Activated CD4-positive, alpha-beta T cell treated with anti-CD3 and anti-CD28 coated beads, Interleukin-2, amount 50 U/mL, for 1 hour (primary cell): ENCODE measurements at places on chromosomes 11 and 22.

GRCh38 chr11:118623269-118623655, 15.8 kb downstream of the PHLDB1 start:
- DNase-seq = no peak

GRCh38 chr22:35919002-35919542, 109.6 kb downstream of the RBFOX2 start:
- DNase-seq = no peak

GRCh38 chr11:123671534-123671933, 17.1 kb upstream of the SCN3B start:
- no peak for DNase-seq

- no peak for DNase-seq
Measured at GRCh38 chr11:94856443-94856842, 88.3 kb downstream of the AMOTL1 start.

DNA sequence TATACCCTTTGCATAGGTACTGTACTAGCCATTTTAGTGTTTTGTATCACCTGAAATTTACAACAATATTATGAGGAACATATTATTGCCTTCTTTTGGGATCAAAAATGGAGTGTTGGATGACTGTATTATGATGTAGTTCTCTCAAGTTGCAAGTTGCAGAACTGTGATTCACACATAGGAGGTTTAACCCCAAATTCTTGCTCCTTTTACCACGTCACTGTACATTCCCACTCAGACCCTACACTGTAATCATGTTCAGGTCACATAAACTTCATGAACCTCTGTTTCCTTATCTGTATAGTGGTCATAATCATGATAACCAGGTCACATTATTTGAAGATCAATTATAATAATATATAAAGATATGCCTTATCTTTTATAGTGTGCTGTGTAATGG, 925.1 kb upstream of the TENM4 start:
- no peak for DNase-seq

DNA sequence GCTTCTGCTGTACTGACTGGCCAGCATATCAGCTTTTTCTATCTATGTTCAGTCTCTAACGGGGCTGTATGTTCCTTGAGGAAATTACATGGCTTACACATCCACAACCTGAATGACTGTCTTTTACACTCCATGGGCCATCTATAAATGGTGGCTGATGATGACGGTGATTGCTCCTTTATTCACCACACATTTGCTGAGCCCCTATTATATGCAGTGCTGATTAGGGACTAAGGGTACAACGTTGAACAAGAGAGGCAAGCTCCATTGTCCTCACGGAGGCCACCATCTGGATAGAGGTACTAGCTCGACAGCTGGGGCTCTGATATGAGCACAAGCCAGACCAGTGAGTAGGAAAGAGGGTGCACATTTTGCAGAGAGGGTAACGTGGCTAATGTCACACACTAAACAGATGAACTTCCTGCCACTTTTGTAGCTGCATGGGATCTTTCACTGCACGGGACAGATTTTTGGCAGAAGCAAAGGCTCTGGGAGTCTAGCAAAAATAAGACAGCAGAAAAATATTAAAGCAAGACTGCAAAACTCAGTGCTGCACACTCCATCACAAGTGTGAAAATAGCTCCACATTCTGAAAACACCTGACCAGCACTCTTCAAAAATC, 30.6 kb downstream of the DRD2 start:
- DNase-seq = no peak

GRCh38 chr22:22397292-22397870, 111.2 kb downstream of the ZNF280B start:
- no peak for DNase-seq

GRCh38 chr11:68271023-68271780, 571 bp downstream of the C11orf24 start:
- DNase-seq = peak; percentile 57

- no peak for DNase-seq
Measured at GRCh38 chr11:12413141-12414052, 36.0 kb downstream of the PARVA start.

- DNase-seq = no peak
Measured at GRCh38 chr11:100631316-100631715, 55.8 kb upstream of the ARHGAP42 start.

- DNase-seq = no peak
Measured at GRCh38 chr11:110762590-110762989, 50.4 kb upstream of the ARHGAP20 start.

GRCh38 chr11:13291361-13291760, 13.8 kb downstream of the BMAL1 start:
- DNase-seq = no peak

GRCh38 chr11:68757711-68758110, 6.4 kb upstream of the TESMIN start:
- DNase-seq = no peak

DNA sequence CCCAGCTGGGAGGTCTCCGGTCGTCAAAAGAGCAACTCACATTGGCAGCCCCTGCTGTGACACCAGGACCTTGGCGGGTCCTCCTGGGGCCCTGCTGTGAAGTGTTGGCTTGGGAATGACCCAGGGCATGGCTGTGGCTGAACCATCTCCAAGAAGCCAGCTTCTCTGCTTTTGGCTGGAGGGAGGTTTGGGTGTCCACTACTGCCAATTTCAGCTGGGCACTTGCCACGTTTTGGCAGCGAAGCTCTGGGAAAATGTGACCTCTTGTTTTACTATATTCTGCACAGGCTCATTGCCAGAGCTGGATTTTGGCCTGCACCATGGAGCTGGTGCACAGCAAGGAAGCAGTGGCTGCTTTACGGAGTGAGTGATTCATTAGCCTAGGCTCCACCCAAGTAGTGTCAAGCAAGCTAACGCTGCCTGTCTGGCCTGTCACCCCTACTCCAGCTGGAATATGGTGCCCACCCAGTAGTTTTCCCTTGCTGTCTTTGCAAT, 24.3 kb upstream of the SMCO4 start:
- no peak for DNase-seq

DNA sequence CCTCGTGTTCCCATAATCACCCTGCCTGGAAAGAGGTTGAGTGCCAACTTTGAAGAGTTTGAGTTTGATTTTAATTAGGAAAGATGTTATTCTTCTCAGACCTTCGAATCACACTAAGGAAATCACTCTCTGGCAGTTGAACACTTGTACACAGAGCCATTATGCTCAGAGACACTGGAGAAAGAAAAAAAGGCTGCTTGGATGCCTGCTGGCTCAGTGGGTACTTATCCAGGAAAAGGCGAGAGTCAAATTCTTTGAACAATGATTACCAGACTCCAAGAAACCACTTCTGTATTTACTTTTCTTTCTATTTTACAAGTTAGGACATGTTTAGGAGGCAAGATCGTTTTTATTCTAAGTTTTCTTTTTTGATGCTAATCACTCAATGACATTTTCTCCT, 438.5 kb upstream of the FAT3 start:
- no peak for DNase-seq

DNA sequence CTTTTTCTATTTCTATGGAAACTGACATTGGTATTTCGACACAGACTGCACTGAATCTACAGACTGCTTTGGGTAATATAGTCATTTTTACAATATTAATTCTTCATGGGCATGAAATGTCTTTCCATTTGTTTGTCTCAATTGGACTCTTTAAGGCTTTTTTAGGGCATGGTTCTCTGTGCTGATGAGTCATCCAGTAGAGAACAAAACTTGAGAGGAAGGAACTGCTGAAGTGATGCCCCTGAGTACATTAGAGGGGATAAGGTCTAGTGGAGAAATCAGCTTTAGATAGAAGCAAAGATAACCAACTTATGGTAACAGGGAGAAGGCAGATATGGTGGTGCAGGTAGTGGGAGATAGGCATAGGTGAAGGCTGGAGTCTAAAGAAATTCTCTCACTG, 25.1 kb downstream of the TSG101 start:
- no peak for DNase-seq

DNA sequence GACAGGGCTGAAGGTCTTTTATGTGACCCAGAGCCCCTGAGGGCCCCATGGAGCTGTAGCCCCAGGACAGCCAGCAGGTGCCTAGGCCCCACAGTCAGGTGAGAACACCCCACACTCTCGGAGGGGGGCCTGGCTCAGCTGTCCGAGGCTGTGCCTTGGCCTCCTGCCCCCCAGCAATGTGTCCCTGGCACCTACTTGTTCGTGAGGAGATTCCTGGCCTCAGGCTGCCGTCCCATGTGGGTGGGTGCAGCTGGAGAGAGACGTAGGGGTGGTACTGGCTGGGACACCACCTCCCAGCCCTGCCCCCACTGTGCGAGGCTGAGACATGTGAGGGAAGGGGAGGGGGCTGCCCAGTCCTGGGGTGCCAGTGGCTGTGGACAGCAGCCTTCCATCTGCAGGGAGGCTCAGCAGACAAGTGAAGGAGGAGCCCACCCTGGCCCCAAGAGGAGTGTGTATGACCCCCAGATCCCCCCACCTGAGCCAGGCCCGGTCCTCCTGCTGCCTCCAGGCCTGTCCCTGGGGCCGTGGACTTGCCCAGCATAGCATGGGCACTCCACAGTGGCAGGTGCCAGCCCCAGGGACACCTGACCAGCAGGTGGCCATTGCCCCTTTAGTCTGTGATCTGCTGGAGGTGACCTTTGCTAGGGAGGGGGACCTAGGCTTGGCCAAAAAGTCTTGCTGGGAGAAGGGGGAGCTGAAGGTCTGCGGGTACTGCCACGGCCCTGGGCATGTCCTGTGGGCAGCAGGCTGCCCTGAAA, 17.0 kb downstream of the IL17REL start:
- no peak for DNase-seq

GRCh38 chr11:83628622-83629355, 342.6 kb upstream of the CCDC90B start:
- no peak for DNase-seq

GRCh38 chr11:75308116-75308515, 43.3 kb downstream of the ARRB1 start:
- no peak for DNase-seq

- no peak for DNase-seq
Measured at GRCh38 chr22:37032535-37033460, 13.3 kb downstream of the MPST start.

GRCh38 chr11:14045417-14045816, 82.9 kb downstream of the SPON1 start:
- no peak for DNase-seq

DNA sequence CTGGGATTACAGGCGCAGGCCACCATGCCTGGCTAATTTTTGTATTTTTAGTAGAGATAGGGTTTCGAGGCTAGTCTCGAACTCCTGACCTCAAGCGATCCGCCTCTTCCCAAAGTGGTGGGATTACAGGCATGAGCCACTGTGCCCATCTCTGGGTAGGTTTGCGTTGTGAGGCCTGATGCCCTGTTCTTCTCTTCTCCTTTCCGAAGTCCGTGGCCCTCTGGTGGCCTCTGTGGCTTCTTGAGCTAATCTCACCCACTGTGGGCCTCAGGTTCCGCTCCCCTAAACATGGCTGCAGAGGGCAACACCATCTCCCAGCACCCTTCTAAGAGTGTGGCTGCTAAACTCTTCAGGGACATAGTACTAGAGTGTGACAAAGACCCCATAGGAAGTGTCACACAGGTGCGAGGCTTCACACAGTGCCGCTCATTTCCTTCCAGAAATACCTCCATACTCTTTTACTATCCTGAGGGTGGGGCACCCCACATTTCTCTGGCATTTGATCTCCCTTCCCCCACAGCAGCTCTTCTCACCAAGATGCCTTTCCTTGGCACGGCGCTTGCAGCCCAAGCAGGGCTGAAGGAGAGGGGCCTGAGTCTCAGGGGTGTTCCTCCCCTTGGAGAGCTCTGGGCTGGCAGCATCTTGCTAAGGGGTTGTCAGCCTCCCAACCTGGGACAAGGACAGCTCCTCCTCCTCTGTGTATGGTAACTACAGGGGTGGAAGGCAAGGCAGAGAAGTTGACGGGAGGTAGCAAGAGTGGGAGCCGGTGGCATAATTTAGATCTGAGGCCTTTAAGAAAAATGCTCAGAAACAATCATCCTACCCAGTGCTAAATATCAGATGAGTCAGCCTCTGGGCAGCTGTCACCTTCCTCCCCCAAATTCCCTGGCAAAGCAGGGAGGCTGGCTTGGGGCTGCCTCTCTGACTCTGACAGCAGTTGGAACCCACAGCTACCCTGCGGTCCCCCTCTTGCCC, 6.1 kb downstream of the THY1 start:
- DNase-seq = no peak

DNA sequence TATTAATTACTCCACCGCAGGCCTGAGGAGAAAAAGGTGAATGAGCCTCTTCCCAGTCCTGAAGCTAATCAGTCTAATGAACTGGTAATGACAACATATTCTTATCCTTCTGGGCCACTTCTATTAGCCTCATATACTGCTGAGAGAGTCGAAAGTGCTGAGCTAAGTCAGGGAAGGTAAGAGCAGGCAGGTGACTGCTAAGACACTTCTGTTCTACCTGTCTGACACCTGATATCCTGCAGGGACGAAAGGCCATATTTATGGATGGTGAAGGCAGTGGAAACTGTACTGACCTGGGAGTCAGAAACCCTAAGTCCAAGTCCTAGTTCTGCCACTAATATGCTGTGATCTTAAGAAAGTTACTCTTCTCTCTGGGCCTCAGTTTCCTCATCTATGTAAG, 3.5 kb downstream of the TBC1D10A start:
- DNase-seq = no peak

DNA sequence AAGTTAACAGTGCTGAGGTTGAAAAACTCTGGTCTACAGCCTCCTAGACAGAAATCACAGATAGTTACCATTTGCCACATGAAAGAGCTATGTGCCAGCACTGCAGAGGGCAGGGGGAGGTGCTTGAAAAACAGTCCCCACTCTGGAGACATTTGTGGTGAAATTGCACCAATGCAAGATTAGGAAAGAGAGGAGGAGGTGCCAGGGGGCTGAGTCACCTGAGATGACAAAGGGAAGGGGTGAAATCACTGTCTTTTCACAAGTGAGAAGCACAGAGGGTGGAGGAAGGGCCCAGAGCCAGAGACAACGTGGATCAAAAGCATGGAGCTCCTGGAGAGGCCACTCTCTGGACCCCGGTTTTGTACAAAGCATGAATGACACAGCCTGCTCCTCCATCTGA, 196.3 kb downstream of the BUD13 start:
- DNase-seq = no peak

GRCh38 chr11:65501186-65501471, 2.3 kb downstream of the MALAT1 start:
- no peak for DNase-seq
